ENCODE measurements at places on chromosomes 6 and 20.

DNA sequence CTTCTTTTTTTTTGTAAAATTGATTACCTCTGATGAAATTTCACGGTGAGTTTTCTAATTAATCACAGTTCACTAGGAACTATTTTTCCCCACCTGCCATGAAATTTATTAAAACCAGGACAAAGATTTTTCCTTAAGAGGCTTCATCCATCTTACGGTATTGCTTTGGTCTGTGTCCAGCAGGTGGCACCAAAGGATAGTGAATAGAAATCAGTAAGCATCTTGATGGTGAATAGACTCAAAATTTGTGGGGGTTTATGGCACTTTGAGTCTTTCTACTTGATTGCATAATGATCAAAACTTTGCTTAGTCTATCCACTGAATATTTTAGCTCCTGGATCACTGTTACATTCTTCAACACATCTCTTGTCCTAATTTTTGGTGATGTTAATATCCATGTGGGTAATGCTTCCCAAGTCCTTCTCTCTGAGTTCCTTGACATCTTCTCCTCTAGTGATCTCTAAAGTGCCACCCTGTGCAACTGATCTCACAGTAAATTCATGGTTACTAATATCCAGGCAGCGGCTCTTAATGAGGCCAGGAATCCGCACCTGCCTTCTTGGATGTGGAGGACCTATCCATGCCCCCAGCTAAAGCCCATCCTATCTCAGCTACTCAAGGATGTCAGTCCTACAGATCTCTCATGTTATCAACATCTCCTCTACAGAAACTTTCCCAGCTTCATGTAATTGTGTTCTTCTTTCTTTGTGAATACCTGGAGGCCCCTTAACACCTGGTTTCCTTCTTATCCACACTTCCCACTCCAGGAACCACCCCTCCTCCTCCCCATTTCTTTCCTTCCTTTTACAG, 54.5 kb downstream of the STMND1 start:
- DNase-seq = peak; percentile 26

DNA sequence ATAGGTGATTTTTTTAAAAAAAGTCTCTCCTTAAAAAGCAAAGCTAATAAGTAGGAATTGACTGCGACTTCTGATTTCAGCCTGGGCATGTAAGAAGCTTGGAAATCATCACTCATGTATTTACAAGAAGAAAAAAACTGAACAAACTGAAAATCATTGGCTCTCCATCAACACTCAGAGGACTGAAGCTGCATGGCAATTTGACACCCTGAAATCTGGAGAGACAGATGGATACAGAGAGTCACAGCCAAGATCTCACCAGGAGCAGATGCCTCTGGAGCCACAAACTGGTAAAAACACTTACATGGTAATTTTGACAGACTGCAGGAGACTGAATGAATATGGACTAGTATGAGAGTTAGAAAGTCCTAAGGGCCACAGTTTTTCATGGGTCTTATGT, 191.2 kb upstream of the TCF21 start:
- no peak for DNase-seq

DNA sequence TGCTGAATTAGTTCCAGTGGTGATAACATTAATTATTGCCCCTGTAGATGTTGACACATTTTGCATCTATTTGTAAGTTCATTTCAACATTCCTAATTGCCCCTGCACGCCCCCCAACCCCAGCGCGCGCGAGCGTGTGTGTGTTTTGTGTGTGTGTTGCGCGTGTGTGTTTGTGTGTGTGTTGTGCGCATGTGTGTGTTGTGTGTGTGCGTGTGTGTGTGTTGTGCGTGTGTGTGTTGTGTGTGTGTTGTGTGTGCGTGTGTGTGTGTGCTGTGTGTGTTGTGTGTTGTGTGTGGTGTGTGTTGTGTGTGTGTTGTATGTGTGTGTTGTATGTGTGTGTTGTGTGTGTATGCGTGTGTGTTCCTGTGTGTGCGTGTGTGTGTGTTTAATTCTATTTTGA, 245.7 kb upstream of the GMDS start:
- no peak for DNase-seq

DNA sequence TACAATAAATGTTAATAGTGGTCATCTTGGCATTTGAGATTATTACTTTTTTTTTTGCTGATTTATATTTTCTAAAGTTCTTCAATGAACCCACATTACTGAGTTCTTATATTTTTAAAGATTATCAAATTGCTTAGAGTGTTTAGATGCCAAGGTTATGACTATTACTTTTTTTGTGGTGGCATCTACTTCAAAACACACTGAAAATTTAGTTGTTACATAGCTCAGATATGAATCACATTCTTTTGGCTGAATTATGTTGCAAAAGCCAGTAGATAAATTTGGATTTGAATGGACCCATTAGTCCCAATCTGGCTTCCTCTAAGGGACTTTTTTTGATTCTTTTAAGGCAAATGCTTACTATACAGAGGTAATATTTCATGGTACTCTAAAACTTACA, 8.9 kb downstream of the UTRN start:
- DNase-seq = no peak

DNA sequence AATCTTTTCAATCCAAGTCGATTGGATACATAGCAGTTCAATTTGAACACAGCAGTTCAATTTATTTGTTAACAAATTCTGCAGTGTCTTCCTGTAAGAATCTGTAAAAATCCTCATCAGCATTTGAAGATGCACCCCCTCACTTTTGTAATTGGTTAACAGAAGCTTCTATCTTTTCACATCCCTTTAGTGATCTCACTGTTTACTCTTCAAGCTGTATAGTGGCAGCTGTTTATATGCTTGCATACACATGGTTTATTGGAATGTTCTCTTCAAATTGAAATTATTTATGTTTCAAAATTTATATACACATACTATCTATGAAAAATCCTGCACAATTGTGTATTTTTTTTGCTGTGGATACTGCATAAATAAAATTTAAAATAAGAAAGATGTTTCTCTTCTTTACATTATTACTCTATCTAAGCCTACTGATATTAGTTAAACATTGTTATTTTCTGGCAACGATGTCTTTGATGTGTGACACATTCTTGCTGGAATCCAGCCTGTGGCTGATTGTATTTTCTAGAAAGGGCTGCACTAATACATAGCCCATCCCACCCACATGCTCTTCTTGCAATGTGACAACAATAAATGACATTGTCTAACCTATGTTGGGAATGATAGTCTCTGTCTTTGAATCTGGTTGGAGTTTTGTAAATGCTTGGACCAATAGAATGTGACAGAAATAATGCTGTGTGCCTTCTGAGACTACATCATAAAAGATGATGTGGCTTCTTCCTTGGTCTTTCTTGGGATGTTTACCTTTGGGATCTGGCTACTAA, 573.0 kb downstream of the CD109 start:
- no peak for DNase-seq

- no peak for DNase-seq
Measured at GRCh38 chr6:40170856-40171255, 236.6 kb upstream of the MOCS1 start.

GRCh38 chr6:13397359-13398068, 69.2 kb upstream of the TBC1D7 start:
- no peak for DNase-seq

- no peak for DNase-seq
Measured at GRCh38 chr20:56234110-56234509, 14.4 kb upstream of the MC3R start.

DNA sequence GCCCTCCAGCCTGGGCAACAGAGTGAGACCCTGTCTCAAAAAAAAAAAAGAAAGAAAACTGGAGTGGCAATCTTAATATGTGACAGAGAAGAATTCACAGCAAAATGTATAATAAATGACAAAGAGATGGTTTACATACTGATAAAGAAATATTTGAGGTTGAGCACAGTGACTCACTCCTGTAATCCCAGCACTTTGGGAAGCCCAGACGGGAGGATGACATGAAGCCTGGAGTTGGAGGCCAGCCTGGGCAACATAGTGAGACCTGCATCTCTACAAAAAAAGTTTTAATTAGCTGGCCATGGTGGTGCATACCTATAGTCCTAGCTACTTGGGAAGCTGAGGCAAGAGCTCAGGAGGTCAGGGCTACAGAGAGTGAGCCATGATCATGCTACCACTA, 12.4 kb upstream of the DEFB118 start:
- no peak for DNase-seq

- no peak for DNase-seq
Measured at GRCh38 chr20:59316911-59317731, 16.7 kb downstream of the EDN3 start.

DNA sequence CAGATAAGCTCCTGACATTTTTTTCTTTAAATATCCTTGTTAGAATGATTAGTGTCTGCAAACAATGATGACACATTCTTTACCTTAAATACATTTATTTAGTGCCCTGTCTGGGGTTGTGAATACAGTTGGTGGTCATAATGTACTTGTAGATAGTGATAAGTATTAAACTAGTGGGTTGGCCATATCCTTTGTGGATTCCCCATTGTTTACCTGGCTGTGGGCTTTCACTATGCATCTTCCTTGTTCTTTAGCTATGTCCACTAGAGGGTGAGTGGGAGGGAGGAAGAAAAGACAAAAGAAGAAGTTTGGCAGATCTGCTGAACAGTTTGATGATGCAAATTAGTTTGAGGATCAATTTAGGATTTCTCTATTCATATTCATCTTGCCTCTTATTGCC, 15.7 kb downstream of the HS3ST5 start:
- no peak for DNase-seq

DNA sequence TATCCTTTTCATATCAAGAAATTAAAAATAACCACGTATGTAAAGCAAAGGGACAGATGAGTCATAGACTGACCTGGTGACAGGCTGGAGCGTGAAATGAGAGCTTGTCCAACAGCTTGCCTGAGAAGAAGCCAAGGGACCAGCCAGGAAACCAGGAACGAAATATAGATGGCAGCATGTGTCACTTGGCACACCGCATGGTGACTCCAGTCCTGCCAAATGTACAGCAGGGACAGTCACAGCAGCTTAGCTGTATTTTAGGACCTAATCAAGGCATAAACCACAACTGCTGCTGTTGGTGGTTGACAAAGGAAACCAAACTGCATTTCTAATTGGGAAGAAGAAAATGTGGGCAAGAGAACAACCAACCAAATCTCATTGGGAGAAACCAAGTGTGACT, 755.0 kb downstream of the TFAP2A start:
- no peak for DNase-seq

- DNase-seq = no peak
Measured at GRCh38 chr6:13851330-13851729, 37.0 kb upstream of the MCUR1 start.

- DNase-seq = no peak
Measured at GRCh38 chr6:142183351-142183750, 36.3 kb downstream of the VTA1 start.

DNA sequence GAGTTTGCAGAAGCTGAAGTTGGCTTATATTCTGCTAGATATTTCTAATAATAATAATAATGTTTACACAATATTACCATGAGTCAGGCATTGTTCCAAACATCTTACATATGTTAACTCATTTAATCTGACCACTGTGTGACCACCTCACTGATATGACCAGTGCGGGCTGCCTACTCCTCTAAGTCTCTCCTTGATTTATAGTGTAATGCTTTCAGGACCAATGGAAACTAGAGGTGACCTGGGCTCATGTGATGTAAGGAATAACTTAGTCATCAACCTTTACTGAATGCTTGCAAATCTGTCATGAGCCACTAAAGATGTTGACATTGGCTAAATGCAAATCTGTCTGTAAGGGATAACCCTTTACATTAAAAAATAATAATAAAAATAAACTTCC, 51.1 kb upstream of the GPR6 start:
- DNase-seq = no peak

DNA sequence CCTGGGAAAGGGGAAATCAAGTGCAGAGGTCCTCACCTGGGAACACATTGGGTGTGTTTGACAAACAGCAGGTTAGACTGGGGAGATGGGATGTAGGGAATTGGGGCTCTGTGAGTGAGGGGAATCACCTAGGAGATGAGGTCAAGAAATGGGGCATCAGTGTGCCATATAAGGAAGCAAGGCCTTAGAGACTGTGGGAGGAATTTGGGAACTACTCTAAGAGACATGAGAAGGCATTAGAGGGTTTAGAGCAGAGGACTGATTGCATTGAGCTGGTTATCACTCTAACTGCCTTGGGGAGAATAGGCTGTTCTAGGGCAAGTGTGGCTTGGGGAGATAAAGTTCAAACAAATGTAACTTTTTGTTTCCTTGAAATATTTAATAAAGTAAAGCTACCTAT, 189.9 kb downstream of the EYA4 start:
- DNase-seq = no peak
